ENCODE measurements at places on chromosomes 7 and 10.

DNA sequence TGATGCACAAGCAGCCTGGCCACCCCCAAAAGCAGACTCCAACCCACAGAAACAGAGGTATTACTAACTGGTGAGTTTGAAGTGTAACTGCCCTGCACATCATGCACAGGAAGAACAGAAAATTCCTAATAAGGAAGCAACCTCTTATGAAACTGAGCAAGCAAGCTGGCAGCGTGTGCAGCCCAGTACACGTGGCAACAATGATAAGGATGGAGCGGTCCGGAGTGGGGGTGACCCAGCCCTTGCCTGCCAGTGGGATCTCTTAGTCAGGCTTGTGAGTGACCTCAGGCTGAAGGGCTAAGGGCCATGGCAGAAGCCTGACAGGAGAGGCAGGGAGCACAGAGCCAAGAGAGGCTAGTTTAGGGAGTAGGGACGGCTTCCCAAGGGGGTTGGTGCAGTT lies 22.1 kb upstream of the AOAH start:
- no peak for DNase-seq

DNA sequence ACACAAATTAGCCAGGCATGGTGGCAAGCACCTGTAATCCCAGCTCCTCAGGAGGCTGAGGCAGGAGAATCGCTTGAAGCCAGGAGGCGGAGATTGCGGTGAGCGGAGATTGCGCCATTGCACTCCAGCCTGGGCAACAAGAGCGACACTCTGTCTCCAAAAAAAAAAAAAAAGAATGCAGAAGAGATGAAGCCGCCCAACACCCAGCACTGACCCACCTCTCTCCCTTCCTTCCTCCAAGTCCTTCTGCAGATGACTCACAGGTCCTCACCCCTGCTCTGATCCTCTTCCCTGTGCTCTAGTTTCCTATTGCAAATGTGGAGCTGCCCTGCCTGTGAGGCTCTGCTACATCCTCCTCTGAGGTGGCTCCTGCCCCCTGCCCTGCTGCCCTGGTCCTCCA lies 22.0 kb upstream of the OPALIN start:
- no peak for DNase-seq

DNA sequence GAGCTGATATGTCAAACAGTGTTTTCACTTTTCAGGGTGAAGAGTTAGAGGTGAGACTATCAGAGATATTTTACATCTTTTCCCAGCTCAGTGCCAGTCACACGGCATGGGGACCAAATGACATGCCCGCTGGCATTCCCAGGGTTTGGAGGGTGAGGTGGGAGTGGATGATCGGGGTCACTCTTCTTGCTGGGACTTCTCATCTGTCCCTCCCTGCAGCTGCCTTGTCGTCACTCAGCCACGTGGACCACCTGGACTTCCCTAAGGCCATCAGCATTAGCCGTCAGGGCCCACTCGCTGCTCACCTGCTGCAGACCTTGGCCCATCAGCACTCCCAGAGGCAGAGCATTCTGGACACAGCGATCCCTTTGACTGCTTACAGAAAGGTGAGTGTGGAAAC lies 301.8 kb downstream of the DNAJB6 start:
- DNase-seq = no peak

GRCh38 chr10:21989453-21990154 lies 13.9 kb downstream of the DNAJC1 start:
- DNase-seq = peak; percentile 10

DNA sequence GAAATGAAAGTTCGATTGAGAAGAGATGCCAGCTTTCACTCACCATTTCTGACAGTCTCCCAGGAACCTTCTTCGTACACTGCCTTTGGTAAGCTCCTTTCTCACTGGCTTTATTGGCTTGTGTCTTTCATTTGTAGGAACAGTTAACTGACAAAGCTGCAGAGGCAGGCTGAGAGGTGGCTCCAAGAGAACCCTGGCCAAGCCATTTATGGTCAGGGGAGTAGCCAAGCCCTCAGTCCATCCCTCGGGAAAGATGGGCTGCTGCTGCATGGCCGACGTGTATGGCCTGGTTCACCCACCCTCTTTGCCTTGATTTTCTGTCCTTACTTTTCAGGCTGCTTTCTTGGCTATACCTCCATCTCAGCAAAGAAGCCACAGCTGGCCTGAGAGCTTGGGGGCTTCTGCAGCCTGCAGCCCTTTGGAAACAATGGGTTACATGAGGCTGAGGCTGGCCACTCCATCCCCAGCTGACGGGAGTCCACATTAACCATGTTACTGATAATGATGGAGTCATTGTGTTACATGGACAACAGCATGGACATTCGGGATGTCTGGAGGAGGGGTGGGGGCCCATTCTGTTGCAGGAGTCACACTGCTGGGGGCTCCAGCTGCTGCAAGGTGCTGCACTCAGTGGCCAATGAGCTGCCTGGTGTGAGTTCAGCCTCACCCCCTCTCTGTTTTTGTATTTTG lies at the start of gene OPALIN:
Gene OPALIN, minus strand, starts transcription at position 152 of the 690 bp plus-strand sequence. Its CDS starts 106 bp downstream, at position 46.
- DNase-seq = no peak

DNA sequence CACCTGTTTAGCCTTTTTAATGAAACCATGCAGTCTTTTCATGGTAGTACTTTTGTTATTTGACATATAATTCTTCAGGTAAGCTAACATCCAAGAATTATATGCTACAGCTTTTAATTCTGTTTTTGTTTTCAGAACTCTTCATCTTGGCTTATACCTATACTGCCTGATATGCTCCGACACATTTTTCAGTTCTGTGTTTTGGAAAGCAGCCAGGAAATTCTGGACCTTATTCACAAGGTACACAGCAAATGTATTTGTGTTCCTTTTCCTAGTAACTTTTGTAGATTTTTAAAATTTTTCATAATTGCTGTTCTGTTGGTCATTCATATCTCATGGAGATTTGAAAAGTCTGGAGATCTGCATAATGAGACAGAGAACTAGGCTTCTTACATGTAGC lies 56.7 kb downstream of the BTAF1 start:
- DNase-seq = no peak

GRCh38 chr7:99498546-99498944 lies 1.5 kb downstream of the ZNF394 start:
- DNase-seq = no peak

GRCh38 chr7:62361-63116 lies 129.8 kb upstream of the FAM20C start:
- no peak for DNase-seq

DNA sequence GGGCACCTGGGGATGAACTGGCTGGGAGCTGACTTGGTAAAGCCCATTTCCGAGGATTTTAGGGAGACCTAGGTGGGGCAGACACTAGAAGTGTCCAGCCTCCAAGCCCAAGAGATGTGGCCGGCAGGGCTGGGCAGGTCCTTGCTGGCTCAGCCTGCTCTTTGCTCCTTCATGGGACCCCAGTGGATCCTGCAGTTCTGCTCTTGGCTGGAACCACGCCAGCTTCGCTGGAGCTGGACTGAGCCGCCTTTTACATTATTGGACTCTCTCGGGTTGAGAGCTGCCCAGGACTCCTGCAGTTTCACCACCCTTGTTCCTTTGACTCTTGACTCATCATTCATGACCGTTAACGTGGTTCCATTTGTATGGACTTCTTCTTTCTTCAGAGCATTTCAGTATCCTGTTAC lies 5.7 kb downstream of the PPIF start:
- no peak for DNase-seq

- DNase-seq = no peak
Measured at GRCh38 chr10:34742456-34742855, 72.6 kb downstream of the PARD3 start.

Data from T-cell (primary cell).